Substantia nigra (tissue), 51 donors: ENCODE measurements at places on chromosomes 6 and 20.
A peak's percentile ranks its signal among the peaks of the same experiment; 100 is the strongest.

DNA sequence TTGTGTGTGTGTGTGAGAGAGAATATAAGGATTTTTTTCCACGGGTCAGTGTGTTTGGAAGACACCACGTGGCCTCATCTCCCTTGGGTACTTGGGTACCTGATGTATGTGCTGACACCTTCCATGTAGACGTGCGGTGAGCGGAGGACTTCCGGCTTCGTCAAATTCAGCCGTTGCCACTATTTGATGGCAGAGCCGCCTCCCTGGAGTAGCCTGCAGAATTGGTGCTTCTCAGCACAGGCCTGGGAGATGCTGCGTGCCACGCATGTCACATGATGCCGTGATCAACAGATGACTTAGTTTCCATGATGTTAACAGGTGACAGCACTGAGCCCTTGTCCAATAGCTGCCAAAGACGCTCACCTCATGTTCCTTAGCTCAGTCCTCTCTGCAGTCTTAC lies 69.4 kb downstream of the CDH4 start:
- DNase-seq = no peak

GRCh38 chr20:34110745-34111641 lies 1.1 kb downstream of the EIF2S2 start:
- DNase-seq = no peak

- no peak for DNase-seq
Observed at GRCh38 chr6:168165373-168165772, 86.4 kb upstream of the FRMD1 start.

DNA sequence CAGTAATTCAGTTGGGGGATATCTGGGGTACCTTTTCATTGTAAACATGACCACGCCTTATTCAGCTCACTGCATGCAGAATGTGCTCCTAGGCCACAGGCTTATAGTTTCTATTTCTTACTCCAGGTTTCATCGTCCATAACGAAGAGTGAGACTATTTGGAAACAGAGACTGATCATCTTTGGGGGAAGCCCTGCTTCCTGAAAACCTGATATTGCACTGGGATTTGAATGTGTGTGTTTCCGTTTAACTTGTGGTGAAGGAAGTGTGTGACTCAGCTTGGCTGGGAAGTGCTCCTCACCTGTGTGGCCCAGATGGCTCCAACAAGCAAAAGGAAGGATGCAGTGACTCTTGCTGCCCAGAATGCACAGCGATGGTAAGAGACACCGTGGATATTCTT lies 19.6 kb upstream of the LTV1 start:
- DNase-seq = no peak

GRCh38 chr6:161406646-161407045 lies 132.8 kb upstream of the AGPAT4 start:
- no peak for DNase-seq

DNA sequence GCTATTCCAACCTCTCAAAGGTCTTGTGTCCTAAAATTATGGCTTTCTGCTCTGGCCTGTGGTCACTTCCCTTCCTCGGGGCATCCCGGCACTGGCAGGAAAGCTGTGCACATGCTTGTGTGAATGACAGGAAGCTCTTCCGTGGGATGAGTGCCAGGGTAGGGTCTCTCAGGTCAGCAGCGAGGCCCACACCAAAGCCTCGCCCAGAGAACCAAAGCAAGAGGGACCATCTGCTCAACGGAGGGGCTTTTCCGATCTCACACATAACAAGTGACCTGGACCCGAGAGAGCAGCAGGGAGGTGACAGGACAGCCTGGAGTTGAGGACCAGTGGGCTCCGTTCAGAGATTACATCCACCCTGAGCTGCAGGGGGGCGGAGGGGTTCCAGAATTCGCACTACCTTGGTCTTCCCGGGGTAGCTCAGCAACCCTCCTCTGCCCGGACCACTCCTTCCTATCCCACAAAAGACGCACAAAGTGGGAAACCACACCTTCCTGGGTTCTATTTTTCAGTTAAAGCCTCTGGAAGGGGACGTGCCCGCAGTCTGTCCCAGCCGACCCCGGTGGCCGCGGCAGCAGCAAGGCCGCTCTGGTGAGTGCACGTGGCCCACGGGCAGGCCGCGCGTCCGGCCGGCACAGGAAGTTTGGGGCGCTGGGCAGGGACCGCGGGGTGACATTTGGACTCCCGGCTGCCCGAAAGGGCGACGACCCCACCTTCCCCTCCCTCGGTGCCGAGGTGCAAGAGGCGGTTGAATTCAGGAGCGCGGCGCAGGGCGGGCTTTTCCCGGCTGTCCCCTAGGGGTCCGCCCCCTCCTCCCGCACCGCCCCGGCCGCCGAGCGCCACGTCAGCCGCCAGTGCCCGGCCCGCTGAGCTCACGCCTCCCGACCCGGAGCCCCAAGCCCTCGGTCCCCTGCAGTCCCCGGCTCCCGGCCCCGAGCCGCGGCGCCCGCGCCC lies 988 bp downstream of the TXNDC5 start:
- DNase-seq = no peak

DNA sequence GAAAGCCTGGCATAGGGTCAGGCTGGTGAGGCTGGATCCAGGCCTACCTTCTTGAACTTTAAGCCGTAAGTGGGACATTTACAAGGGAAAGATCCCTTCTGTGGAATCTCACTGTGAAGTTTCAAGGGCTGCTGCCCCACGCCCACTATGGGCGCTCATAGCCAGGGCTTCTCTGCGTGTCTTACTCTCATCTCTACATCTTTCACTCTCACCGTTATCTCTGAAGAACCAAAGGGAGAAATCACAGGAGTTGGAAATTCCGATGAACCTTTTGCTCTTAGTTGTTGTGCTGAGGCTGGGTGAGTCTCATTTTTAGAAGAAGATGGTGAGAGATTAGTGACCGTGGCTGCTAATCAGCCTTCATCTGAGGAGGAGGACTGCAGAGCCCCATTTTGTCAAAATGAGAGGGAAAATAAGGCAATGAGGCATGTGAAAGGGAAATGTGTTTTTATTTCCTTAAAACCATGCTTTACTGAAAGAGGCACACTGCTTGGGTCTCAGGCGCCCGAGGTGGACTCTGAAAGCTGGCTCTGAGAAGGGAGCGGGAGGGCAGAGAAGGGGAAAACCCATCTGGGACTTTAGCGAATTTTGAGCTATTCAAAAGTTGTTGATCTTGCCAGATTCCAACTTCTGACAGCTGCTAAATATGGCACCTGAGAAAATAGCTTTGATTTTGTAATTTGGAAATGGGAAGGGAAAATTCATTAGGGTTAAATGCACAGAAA lies 301.5 kb downstream of the CLIC5 start:
- DNase-seq = no peak

DNA sequence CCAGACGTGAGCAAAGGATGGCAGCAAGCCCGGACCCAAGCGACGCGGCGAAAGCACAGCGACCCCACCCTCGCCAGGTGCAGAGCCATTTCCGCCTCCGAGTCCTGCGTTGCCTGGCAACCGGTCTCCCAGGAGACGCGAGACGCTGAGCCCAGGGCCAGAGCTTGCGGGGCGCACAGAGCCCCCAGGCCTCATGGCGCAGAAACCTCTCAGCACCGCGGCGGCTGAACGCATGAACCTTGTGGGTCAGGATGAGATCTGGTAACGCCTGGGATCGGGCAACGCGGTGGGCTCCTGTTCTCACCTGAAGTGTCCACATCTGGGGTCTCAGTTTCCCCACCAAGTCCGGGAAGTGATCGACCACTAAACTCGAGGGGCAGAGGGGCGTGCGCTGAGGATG lies 77.7 kb downstream of the ANKRD60 start:
- DNase-seq = no peak

DNA sequence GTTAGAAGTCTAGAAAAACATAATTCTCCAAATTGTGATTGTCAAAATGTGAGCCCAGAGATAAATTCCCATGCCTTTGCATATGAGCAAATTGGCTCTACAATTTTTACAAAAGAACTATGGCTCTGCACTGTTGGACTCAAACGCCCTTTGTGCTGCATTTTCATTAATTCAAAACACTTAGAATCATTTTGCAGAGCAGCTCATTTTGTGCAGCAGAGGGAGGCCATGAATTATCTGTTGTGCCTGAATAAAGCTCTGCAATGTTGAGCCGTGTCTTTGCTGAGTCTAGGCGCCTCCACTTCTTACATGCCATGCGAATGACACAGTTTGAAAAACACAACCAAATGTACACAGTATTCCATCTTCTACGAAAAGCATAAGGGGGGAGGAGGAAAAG lies 230.2 kb downstream of the PRKN start:
- no peak for DNase-seq

GRCh38 chr20:41690702-41691101 lies 72.5 kb upstream of the CHD6 start:
- DNase-seq = no peak

- peak; percentile 59 for DNase-seq
Observed at GRCh38 chr20:32516583-32517517, 68.3 kb downstream of the NOL4L start.

GRCh38 chr6:135062735-135063134 lies 8.1 kb upstream of the HBS1L start:
- no peak for DNase-seq

- DNase-seq = no peak
Observed at GRCh38 chr6:14713008-14713960, 532.6 kb upstream of the JARID2 start.

- no peak for DNase-seq
Observed at GRCh38 chr6:14272737-14273085, 155.1 kb downstream of the CD83 start.

DNA sequence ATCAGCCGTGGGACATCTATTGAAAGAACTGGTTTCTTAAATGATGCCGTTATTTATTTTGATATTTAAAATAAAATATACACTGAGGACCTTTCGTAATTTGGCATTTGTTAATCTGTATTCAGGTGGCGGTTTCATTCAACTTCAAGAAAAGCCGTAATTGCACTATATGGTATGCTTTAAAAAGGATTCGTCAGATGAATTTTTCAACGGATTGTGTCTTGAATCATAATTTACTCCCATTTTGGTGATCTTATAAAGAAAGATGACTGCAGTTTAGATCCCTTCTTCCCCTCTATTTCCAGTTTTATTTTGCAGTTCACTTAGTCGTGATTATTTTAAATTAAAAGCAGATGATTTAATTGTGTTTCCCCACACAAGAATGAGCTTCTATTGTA lies 761 bp downstream of the KLHL32 start:
- DNase-seq = no peak

GRCh38 chr6:114712129-114712662 lies 369.4 kb upstream of the HS3ST5 start:
- DNase-seq = no peak

GRCh38 chr6:105458084-105458483 lies 55.2 kb upstream of the PREP start:
- no peak for DNase-seq

GRCh38 chr6:1942834-1943233 lies 302.6 kb downstream of the GMDS start:
- no peak for DNase-seq

DNA sequence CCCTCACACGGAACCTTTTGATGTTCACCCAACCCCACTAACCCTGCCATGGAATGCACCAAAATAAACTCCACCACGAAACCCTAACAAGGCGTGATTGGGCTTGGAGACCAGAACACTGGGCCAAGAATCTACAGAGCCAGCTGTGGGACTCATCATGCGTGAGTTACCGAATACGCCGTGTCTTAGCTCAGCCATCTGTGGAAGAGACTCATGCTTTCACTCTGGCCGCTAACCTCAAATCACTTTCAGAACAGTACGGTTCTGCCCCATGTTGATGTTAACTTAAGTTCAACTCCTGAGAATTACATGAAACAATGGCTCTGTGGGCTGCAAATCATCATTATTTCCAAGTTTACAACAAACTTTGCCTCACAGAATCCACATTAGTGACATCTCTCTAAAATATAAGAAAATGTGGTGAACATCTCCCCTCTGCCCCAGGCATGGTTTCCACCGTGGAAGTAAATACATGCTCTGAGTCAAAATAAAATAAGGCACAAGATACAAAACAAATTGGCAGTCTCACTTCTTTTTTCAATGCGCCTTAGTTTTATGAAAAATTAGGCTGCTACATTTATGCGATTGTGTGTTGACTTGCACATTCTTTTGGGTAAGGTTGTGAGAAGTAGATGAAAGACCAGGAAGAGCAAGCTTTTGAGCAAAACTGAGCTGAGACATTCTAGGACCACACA lies 308.9 kb upstream of the EXOC2 start:
- no peak for DNase-seq

DNA sequence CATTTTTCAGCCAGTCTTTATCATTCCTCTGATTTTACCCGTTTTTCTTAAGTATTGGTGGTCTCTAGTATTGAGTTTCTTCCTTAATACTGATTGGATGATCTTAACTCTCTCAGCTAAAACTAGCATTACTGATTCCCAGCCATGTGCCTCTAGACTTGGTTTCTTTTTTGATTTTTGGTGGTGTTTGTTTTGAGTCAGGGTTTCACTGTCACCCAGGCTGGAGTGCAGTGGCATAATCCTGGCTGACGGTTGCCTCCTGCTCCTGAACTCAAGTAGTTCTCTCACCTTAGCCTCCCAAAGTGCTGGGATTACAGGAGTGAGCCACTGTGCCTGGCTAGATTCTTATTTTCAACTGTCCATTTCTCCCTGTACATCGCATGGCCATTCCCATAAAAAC lies 24.9 kb downstream of the DPPA5 start:
- no peak for DNase-seq

GRCh38 chr6:167530951-167531350 lies 206.1 kb downstream of the TTLL2 start:
- DNase-seq = no peak

DNA sequence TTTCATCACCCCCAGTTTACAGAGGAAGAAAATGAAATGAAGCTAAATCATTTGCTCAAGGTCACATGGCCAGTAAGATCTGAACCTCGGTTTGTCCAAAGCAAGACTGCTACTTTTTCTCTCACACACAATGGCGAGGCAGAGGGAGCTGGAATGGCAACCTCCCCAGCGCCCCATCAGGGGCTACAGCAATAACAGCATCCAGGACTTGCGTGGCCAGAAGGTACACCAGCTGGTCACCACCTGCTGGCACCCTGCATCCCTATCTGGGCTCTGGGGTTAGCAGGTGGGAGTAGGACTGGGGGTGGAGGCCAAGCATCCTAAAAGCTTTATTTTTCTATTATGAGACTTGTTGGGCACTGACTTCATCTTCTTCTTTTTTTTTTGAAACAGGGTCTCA lies 41.3 kb downstream of the TTI1 start:
- no peak for DNase-seq

DNA sequence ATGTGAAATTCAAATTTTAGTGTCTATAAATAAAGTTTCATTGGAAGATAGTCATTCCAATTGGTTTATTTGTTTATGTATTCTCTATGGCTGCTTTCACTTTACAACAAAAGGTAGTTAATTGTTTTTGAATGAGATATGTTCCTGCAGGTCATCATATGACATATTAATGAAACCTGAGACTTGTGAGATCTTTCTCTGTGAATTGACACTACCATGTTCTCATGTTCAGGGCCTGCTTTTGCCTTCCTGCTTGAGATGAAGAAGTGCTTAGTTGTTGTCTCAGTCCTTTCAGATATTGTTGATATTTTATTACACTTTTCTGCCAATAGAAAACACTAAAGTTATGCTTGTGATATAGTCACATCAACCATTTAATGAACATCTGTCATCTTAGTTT lies 132.5 kb downstream of the UTRN start:
- DNase-seq = no peak

- no peak for DNase-seq
Observed at GRCh38 chr6:144749263-144749662, 464.1 kb downstream of the UTRN start.

- no peak for DNase-seq
Observed at GRCh38 chr6:168088161-168089053, 9.4 kb upstream of the FRMD1 start.

- DNase-seq = no peak
Observed at GRCh38 chr6:27668442-27669294, 195.8 kb upstream of the ZNF184 start.

- DNase-seq = peak; percentile 13
Observed at GRCh38 chr6:35449287-35449881, 2.8 kb upstream of the FANCE start.

- no peak for DNase-seq
Observed at GRCh38 chr20:11867291-11867919, 50.3 kb upstream of the BTBD3 start.
